Stromal cell of bone marrow (primary cell): ENCODE measurements at places on chromosomes 1 and 21.

- no peak for DNase-seq
Measured at GRCh38 chr1:145982010-145982723, 14.2 kb downstream of the TXNIP start.

DNA sequence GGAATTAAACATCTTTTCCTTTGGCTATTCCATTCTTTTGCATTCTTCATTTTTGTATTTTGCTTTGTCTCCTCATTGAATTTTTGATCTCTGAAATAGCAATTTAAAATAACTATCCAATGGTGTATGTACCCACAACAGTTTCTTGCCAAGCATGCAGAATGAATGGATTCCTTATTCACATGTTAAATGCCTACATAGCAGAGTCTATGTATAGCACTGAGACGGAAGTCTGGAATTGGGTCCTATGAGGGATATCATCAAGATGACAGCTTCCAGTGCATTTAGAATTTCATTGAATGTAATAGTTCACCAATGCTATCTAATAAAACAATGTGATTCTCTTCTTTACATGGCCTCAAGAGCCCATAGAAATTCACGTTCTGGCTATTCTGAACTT is 97.5 kb downstream of the MRPS6 start:
- DNase-seq, result no peak

GRCh38 chr1:27351541-27352107 is 9.8 kb downstream of the SYTL1 start:
- DNase-seq, result no peak

- DNase-seq, result peak; percentile 12
Measured at GRCh38 chr1:209150114-209150513, 433.4 kb upstream of the CAMK1G start.

DNA sequence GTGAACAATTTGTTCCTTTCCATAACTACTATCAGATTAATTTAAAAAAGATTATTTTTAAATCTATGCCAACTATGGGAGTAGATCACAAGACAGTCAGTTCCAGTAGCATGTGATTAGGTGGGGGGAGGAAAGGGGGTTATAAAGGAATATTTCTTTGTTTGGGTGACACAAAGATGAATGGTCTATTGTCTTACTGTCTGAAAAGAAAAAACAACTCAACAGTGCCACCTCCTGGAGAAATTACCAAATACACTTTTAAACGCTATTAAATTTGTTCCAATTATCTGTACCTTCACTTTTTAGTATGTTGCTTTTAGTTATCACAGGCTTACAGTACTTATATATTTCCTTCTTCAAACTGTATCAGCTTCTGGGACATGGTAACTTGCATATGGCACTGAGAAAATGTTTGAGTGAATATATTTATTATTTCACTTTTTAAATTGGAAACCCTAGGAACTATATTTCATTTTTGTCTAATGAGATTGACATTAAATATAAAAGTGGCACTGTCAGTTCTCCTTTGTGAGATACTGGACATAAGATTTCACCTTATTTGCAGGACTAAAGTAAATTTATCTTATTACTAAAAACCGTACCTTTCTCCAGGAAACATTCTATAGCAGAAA is 1.7 kb upstream of the SORT1 start:
- no peak for DNase-seq

- no peak for DNase-seq
Measured at GRCh38 chr1:167033646-167034045, 44.6 kb downstream of the MAEL start.

DNA sequence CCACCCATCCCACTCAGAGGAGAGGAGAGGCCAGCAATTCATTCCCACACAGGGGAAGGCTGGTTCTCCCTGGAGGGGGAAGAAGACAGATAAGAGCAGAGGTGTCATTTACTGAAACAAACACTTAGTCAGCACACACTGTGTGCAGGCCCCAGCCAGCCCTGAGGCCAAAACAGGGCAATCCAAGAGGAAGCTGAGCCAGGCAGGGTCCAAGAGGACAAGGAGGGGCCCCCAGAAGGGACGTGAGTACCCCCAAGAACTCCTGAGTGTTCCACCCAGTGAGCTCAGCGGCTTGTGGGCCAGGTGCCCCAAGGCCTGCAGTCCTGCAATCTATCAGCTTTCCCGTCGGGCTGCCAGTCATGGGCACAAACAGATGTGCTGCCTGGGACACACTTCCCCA is 15.8 kb downstream of the ADGRB2 start:
- DNase-seq, result no peak

DNA sequence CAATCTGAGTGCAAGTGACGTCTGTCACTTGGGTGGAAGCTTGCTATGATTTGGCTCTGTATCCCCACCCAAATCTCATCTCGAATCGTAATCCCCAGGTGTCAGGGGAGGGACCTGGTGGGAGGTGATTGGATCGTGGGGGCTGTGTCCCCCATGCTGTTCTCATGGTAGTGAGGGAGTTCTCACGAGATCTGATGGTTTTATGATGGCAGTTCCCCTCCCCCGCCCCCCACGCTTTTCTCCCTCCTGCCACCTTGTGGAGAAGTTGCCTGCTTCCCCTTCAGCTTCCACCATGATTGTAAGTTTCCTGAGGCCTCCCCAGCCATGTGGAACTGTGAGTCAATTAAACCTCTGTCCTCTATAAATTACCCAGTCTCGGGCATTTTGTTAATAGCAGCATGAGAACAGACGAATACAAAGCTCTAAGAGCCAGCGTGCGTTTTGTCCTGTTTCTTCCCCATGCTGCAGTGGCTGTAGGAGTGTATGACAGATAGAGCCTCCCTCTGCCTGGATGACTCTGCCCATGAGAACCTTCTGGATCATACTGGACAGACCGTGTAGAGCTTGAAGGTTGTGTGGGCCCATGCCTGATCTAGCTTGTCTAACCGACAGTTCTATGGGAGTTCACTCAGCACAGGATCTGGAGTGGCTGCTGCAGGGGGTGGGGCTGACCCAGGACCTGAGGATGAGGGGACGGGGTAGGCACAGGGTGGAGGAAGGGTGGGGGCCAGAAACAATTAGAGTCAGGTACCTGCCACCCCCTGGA is 139.7 kb upstream of the ERRFI1 start:
- no peak for DNase-seq

GRCh38 chr21:29305561-29305960 is 6.8 kb downstream of the BACH1 start:
- DNase-seq, result no peak

DNA sequence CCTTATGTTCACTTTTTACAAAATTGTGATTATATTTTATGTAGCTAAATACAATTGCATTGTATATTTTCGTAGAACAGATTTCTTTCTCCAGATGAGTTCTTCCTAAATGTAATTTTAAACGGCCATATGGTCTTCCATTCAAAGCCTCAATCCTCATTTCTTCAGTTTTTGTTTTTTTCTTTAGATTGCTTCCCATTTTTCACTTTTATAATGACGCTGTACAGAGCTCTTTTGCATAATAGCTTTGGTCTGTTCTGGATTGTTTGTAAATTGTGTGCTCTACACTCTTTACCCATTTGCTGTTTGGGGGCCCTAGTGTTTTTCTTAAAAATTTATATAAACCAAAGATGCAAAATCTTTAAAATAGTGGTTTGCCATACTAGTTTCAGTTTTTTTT is 27.8 kb downstream of the AVPR1B start:
- DNase-seq, result no peak
